Stimulated activated CD8-positive, alpha-beta memory T cell treated with anti-CD3 and anti-CD28 coated beads, Interleukin-15, amount 100 ng/mL, for 1 hour (primary cell): ENCODE measurements at places on chromosomes 1 and 21.

- no peak for DNase-seq
Measured at GRCh38 chr1:66134004-66134403, 341.3 kb downstream of the PDE4B start.

DNA sequence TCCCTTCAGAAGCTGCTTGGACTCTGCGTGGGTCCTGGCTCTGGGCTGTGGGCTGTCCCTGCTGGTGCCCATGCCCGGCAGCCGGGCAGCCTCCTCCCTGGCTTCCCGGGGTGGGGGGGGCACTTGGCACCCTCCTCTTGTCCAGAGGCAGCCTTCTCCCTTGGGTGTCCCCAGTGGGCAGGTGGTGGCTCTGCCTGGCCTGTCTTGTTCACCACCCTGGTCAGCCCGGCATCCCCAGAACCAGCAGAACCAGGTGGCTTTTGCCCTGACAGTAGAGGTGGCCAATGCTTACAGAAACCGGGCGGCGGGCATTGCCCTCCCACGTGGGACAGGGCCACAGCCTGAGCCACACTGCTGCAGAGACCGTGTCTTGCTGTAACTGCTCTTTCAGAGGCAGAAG lies 38.0 kb downstream of the CFAP74 start:
- DNase-seq, result no peak

DNA sequence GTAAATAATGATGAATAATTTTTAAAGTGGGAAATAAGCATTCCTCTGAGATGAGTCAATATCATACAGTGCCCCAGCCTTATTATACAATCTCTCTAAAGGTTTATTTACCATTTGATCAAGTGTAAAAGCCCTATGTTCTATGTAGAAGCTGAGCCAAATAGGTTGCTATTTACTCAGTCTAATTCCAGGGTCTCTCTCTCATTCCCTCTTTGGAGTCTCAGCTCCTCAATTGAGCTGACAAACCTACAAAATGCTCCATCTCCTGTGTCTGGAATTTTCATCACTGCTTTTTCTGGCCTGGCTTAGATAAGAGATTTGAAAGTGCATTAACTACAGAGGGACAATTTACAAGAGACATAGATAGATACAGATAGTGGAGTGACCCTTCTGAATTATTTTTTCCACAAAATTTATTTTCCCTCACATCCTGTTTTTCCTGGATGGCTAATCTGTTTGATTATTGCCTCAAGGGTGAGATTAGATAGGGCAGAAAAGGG lies 24.8 kb upstream of the USH2A start:
- no peak for DNase-seq

- no peak for DNase-seq
Measured at GRCh38 chr1:222285526-222285925, 262.4 kb downstream of the HHIPL2 start.

GRCh38 chr1:66699213-66699612 lies 53.0 kb upstream of the DYNLT5 start:
- DNase-seq, result no peak
